ENCODE measurements at places on chromosomes 6 and 20. TPM values are rescaled to one million over a fixed set of nuclear protein-coding genes. Genes with fewer than 3 reads are reported as not detected.

GRCh38 chr6:139443231-139444112 lies 69.0 kb upstream of the CITED2 start:
- DNase-seq = no peak

The FHL5 gene
- total RNA-seq = 21.4 TPM

The TSPO2 gene
- not detected for total RNA-seq

DNA sequence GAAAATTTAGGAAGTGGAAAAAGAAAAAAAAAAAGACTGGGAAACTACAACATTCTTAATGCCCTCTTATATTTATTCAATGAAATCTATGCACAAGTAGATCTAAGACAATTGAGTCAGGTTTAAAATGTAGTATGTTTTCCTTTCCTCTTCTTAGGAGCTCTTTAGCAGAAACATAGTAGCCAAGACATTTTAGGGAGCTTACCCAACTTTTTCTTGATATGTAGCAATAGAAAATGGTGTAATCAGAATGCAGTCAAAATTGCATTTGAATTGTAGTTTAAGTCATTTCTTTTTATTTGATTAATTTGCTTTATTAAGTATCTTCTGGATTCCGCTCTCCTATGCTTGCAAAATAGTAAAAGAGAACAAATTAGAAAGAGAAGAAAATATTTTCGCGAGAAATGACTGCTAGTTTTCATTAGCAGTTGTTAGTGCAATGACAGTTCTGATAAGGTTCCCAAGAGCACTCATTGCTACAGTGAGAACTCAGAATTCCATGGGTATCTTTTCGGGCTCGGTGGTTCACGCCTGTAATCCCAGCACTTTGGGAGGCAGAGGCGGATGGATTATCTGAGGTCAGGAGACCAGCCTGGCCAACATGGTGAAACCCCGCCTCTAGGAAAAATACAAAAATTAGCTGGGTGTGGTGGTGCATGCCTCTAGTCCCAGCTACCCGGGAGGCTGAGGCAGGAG lies 52.2 kb downstream of the JARID2 start:
- DNase-seq = no peak

The AURKA gene
- 2.2 TPM for total RNA-seq

- no peak for DNase-seq
Observed at GRCh38 chr6:166955865-166956443, 396 bp downstream of the RNASET2 start.

GRCh38 chr6:123994891-123995635 lies 191.4 kb downstream of the NKAIN2 start:
- no peak for DNase-seq

- DNase-seq = no peak
Observed at GRCh38 chr6:54282186-54282585, 26.1 kb upstream of the TINAG start.

The ZNF165 gene
- 3.7 TPM for total RNA-seq

DNA sequence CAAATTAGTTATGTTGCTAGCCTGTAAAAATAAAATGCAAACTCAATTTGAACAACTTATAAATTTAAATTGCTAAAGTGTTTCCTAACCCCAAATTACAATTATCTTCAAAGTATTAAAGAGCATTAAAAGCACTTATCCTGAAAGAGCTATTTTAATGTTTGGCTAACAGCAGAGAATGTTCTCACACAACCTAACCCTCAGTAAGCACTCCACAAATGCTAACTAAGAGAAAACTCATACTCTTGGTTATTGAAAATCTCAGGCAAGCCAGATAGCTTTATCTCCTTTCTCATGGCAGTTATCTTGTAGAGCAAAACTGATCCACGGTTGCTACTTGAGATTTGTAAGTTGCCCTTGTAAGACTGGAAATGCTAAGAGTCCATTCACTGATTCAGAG lies 30.5 kb upstream of the ADGRF1 start:
- DNase-seq = no peak

DNA sequence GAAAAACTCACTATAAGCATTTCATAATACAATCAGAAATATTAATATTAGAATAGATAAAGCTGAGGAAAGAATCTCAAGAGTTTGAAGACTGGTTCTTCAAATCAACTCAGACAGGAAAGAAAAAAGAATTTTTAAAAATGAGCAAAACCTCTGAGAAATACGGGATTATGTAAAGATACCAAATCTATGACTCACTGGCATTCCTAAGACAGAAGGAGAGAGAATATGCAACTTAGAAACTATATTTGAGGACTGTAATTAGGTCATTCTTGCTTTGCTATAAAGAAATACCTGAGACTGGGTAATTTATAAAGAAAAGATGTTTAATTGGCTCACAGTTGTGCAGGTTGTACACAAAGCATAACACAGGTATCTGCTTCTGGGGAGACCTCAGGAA lies 665.1 kb downstream of the RNF144B start:
- no peak for DNase-seq

- DNase-seq = no peak
Observed at GRCh38 chr6:45112711-45113110, 215.4 kb upstream of the RUNX2 start.

DNA sequence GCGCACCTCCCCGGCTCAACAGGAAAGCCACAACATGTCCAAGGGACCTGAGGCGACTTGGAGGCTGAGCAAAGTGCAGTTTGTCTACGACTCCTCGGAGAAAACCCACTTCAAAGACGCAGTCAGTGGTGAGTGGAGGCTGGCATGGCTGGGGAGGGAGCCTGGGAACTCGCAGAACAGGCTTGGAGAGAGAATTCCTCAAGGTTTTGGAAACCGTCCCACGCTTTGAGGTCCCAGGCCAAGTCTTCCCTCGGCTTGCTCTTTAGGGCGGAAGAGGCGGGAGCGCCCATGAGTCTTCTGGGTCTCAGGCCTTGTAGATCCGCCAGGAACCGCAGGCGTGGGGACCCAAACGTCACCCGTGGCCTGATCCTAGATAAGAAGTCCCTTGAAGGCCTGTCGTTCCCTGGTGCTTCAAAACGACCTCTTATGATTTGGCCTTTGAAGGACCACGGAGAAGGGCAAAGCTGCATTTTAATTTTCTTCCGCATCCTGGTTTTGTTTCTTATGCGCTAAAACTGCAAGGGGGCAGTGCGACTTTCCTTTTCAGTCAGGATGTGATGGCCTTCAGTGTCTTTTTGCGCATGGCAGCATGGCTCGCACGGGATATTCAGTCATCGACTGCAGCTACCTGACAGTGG lies 2.0 kb downstream of the LAMP5 start:
- DNase-seq = no peak

DNA sequence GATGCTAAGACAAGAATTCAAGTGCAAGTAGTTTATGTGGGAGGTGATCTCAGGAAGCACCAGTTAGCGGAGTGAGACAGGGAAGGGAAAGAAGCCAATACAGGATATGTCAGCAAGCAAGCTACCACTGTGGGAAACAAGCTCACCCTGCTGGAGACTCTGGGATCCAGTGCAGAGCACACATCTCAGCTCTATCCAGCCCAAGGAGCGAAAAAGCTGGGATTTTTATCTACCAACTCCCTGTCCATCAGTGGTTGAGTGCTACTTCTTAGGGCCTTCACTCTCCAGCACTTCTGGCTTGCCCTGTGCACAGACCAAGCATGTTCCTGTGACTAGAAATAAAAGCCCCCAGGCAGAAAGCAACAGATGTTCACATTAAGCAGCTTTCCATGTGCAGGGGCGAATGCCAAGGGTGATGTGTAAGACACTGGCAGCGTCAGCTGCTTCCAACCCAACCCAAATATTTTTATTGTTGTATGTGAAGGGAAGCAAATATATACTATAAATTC lies 10.8 kb upstream of the RNF24 start:
- DNase-seq = no peak

Data from vagina (tissue), 2 donors.